ENCODE measurements at places on chromosomes 3 and 15. TPM values are rescaled to one million over a fixed set of nuclear protein-coding genes. Genes with fewer than 3 reads are reported as not detected.

Gene WDR93
- 0.25 TPM for total RNA-seq

Gene TMCO5A
- total RNA-seq: not detected

Gene MAGI1
- 2.8 TPM for total RNA-seq

Gene TM4SF4
- total RNA-seq: not detected

Gene TMC3
- total RNA-seq: not detected

Gene SCG5
- total RNA-seq: 75.2 TPM

Gene GPR62
- total RNA-seq: 0.02 TPM

Gene OCA2
- total RNA-seq: not detected

Gene RFT1
- total RNA-seq: 12.8 TPM

Gene MEX3B
- 4.1 TPM for total RNA-seq

Gene KLF15
- not detected for total RNA-seq

Gene GABRB3
- not detected for total RNA-seq

Gene CCDC9B
- total RNA-seq: 9.4 TPM

Gene SLC28A1
- not detected for total RNA-seq

Gene FSIP1
- 0.76 TPM for total RNA-seq

Gene ALDH1L1
- total RNA-seq: 1.2 TPM

Gene SERINC4
- not detected for total RNA-seq

Gene ZNF860
- not detected for total RNA-seq

Gene GRM2
- not detected for total RNA-seq

Gene COL6A5
- not detected for total RNA-seq

Gene IGF1R
- total RNA-seq: 4.9 TPM

Gene CFAP91
- total RNA-seq: 3.3 TPM

Gene LRTM1
- total RNA-seq: not detected

Gene ALDH1A3
- 343 TPM for total RNA-seq

Gene CLDN1
- total RNA-seq: 1.8 TPM

Gene GRK7
- not detected for total RNA-seq

Gene FETUB
- total RNA-seq: not detected

Gene MUC20
- total RNA-seq: not detected

Gene POPDC2
- not detected for total RNA-seq

Gene ANKRD34C
- total RNA-seq: not detected

Gene NRROS
- total RNA-seq: 0.42 TPM

Gene FOXB1
- total RNA-seq: not detected
